ENCODE measurements at places on chromosomes 11 and 22.

DNA sequence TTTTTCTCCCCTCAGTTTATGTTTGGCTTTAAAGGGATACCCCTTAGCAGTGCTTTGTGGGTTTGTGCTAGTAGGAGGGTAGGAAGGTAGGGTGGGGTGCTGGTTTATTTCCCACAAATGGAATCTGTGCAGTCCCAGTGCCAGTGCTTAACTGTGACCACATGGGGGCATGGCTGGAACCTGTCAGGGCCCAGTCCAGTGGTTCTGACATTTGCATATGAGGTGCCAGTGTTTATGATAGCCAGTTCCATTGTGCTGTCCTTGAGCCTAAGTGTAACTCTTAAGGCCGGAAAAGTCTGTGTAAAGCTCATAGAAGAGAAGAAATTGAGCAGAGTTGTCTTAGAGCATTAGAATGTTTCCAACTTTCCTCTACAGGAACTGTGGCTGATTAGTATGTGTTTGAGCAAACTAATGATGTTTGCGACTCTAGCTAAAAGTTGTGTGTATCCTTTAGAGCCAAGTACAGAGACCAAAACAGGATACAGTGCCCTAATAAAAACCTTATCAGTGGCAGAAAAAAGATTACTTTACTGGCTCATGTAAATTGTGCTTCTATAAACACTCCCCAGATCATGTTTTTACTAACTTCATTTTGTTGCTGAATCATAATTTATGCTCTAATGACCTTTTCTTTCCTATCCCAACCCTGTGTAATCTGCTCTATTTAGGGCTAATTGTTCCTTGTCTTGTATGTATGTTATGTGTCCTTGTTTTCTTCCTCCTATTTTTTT lies 38.1 kb downstream of the DIXDC1 start:
- no peak for DNase-seq

DNA sequence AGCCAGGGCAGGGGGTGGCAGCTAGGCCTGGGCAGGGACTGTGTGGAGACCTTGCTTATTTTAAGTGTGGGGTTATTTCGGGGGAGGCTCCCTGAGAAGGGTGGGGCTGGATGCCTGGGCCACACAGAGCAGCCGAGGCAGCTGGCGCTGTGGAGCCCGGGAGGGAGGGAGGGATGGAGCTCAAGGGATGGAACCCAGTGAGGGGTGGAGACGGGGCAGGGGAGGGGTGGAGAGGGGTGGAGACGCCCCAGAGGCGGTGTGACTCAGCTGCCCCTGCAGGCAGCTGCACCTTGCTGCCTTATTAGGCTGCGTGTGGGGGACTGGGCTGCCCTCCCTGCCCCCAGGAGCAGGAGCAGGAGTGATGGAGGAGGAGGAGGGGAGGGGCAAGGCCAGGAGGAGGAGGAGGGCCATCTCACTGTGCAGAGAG lies 9.8 kb upstream of the TSSC4 start:
- DNase-seq, result no peak

- DNase-seq, result no peak
These were observed 25.8 kb upstream of the NECTIN1 start for GRCh38 chr11:119754656-119755355.

DNA sequence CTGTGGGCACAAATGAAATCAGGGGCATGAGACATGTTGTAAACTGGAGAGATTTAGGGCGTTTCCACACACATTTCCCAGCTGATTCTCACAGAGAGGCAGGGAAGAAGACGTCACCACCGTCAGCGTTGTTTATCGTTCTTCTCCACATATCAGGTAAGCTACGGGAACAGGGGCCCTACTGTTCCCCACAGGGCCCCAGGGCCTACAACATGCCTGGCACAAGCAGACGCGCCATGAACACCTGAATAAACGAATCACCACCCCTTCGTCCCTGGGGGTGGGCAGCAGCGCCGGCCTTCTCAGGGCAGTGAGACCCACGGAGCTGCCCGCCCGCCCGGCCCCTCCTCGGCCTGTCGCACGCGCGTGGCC lies 342 bp downstream of the EFCAB6 start:
- DNase-seq, result no peak

- DNase-seq, result no peak
These were observed 21.2 kb downstream of the SCGB1A1 start for GRCh38 chr11:62439785-62440602.

- DNase-seq, result no peak
These were observed 96.1 kb downstream of the LRRC32 start for GRCh38 chr11:76574406-76574805.

GRCh38 chr11:70642266-70642665 lies 243.9 kb downstream of the CTTN start:
- no peak for DNase-seq

DNA sequence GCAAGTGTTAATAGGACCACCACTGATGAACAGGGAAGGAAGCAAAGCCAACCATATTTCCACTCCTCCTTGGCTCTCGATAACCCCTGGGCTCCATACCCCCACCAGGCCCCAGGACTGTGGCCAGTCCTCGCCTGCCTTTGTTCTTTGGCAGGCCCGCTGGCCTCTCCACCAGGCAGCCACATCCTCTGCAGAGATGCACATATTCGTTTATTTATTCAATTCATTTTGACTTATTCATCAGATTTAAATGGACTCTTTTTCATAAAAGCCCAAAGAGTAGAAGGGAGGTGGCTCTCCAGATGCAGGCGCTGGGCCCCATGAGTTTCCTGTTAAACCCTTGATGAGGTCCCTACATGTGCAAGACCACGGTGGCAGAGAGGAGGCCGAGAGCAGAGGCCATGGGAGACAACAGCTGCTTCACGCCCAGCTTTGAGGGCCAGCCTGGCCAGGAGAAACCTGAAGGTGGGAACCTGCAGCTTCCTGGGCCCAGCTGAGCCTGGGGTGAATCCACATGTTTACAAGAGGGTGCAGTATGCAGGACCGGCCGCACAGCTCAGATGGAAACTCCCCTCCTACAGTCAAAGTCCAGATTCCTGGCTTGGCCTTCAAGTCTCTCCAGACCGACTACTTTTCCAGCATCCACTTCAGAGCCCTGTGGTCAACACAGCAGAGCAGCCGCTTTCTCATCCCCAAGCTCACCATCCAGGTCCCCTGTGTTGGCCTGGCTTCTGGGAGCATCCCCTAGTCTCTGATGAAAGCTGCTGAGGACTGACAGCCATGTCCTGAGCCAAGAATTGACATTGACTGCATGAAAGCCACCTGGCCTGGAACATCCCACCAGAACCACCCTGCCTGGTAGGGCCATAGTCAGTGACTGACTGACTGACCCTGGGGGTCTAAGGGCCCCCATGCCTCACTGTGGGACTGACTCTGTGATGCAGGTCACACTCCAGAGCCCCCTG lies 39.7 kb upstream of the CCND1 start:
- DNase-seq, result no peak

DNA sequence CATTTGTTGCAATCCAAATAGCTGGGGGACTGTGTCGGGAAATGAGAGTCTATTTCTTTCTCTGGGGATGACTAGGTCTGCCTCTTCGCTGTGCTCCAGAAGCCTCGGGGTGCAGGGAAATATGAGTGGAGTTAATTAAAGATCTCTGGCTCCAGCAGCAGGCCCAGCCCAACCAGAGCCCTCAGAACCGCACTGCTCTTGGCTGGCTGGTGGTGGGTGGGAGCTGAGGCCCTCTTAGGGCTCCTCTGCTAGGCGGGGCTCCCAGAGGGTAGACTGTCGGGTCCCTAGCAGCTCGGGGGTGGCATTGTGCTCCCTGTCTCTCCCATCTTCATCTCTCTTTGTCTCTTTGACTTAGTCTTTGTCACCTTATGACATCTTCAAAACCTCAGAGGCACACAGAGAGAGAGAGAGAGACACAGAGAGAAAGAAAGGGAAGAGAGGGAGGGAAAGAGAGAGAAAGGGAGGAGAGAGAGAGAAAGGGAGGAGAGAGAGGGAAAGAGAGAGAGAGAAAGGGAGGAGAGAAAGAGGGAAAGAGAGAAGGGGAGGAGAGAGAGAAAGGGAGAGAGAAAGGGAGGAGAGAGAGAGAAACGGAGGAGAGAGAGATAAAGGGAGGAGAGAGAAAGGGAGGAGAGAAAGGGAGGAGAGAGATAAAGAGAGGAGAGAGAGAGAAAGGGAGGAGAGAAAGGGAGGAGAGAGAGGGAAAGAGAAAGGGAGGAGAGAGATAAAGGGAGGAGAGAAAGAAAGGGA lies 20.2 kb downstream of the MPPED1 start:
- no peak for DNase-seq

GRCh38 chr22:49233507-49234100 lies 594.1 kb downstream of the BRD1 start:
- no peak for DNase-seq

DNA sequence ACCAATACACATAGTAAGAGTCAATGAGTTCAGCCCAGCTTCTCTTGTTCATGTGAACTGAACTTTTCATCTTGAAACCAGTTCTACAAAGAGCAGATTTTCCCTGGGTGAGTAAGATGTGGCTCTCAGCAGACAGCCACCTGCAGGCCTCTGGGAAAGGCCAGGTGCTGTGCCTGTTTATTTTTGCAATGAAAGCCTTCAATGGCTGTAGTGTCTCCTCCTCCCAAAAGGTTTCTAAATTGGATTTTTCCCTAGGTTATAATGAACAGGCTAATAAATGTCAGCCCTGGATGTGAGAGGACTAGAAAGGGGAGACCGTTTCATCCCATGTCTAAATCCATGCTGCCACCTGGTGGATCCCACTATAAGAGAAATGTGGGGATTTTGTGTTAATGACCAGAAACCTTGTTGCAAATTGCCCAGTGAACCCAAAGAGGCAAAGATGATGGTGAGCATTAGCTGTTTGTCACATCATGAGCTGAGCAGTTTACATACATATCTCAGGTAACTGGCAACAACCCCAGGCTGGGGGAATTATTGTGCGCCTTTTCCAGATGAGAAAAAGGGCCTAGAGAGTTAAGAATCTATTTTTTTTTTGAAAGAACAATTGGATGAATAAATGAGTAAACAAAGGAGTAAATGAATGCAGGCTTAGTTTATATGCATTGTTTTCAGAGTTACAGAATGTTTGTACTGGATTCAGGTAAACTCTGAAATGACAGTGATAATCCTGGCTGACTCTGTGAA lies 12.7 kb downstream of the C11orf91 start:
- no peak for DNase-seq

DNA sequence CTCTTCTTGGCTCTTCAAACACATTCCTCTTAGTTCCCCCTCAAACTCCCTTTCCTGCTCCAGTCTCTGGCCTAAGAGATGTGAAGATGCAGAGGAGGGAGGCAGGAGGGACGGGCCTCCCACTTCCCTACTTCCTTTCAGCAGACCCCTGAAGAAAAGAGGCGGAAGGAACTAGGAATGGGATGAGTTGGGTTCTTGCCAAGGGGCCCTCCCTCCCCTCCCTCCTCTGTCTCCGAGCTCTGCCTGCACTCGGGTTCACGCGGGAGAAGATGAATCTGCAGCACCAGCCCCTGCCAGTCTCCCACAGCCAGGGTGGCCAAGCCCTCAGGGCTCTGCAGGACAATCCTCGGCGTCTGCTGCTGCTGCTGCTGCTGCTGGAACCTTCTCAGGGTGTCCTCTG lies 24.3 kb upstream of the PKNOX2 start:
- DNase-seq, result no peak

DNA sequence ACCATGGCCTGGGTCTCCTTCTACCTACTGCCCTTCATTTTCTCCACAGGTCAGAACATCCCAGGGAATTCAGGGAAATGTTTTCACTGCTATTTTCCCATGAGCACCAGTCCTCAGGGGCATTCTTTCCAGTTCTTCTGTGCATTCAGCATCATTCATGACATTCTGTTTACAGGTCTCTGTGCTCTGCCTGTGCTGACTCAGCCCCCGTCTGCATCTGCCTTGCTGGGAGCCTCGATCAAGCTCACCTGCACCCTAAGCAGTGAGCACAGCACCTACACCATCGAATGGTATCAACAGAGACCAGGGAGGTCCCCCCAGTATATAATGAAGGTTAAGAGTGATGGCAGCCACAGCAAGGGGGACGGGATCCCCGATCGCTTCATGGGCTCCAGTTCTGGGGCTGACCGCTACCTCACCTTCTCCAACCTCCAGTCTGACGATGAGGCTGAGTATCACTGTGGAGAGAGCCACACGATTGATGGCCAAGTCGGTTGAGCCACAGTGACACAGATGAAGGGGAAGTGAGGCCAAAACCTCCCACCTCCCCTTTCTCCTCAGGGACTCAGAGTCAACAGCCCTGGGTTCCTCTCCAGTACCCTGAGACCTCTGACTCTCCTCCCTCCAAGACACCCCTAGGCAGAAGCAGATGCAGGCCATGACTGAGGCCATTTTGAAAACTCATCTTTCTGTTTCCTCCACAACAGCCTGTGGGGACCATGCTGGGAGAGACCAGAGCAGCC lies 15.9 kb upstream of the IGLL5 start:
- no peak for DNase-seq

DNA sequence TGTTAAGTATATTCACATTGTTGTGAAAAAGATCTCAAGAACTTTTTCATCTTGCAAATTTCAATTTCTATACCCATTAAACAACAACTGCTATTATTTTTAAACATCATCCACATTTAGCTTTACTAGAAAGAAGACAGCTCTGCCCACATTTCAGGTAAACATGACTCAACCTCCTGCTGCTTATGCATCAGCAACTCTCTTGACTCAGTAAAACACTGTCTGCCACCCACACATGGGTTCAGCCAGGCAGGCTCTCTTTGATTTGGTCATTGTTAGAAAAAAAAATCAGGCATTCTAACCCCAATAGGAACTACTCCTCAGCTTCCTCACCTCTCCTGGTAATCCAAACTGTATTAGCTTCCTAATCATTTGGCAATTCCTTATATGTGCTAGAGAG lies 5.1 kb upstream of the ENDOD1 start:
- no peak for DNase-seq

GRCh38 chr11:60783141-60783484 lies 2.0 kb upstream of the MS4A10 start:
- no peak for DNase-seq

DNA sequence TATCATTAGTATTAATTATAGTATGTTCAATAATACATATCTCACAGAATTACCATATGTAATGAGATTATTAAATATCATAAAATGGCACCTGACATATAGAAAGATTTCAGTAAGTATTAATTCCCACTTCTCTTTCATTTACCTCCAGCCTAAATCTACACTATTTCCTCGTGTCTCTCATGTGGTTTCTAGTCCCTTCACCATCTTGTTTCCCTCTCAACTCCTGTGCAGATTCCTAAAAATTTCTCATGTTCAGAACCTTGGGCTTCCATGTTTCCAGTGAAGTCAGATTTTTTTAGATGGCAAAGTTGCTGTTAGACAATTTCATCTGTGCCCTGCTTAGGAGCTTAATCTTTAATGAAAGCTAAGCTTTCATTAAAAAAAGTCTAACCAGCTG lies 14.1 kb upstream of the HBE1 start:
- no peak for DNase-seq

DNA sequence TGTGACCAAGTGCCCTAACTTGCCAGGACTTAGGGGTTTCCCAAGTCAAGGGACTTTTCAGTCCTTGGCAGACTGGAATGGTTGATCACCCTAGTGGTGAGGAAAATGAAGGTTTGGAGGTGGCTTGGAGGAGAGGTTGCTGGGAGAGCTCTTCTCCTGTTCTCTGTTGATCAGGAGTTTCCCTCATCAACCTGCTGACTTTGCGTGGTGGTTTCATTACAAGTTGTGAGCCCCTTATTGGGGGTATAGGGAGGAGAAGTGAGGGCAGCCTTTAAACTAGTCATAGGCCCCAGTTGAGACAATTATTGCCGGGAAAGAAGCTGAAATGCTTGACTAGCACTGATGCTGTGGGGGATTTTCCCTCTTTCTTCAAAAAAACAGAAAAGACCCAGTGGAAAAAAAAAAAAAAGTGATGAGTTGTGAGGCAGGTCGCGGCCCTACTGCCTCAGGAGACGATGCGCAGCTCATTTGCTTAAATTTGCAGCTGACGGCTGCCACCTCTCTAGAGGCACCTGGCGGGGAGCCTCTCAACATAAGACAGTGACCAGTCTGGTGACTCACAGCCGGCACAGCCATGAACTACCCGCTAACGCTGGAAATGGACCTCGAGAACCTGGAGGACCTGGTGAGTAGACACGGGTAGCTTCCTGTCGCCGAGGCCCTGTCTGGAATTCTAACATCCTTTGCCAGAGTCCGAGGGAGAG lies at the start of gene CXCR5:
Gene CXCR5, plus strand, starts transcription at position 525 of the 704 bp plus-strand sequence. Its CDS starts 50 bp downstream, at position 575.
- no peak for DNase-seq
